ENCODE measurements at places on chromosomes 5 and 9. TPM values are rescaled to one million over a fixed set of nuclear protein-coding genes. Genes with fewer than 3 reads are reported as not detected.

Gene BTNL3
- total RNA-seq, result not detected

Gene PCDHA3
- total RNA-seq, result 0.26 TPM

Gene PHF24
- total RNA-seq, result 0.17 TPM

Gene FOCAD
- 145 TPM for total RNA-seq
